Stomach (tissue), 19 donors: ENCODE measurements at places on chromosomes 3 and 15. TPM values are rescaled to one million over a fixed set of nuclear protein-coding genes. Genes with fewer than 3 reads are reported as not detected.

DNA sequence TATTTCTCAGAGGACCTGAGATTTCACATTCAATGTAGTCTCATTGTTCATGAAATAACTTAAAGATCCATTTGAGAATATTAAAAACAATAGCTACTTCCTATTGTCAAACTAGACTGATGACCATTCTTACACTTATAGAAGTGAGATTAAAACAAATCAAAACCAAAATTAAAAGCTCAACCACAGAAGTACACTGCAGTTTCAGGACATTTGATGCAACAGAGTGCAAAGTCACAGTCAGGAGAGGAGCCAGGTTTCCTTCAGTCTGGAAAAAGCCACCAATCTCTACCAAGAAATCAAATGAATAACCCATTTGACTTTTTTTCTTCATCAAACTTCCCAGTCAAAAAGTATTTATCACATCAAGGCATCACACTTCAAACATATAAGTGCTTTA lies 5.5 kb downstream of the CCPG1 start:
- no peak for DNase-seq

DNA sequence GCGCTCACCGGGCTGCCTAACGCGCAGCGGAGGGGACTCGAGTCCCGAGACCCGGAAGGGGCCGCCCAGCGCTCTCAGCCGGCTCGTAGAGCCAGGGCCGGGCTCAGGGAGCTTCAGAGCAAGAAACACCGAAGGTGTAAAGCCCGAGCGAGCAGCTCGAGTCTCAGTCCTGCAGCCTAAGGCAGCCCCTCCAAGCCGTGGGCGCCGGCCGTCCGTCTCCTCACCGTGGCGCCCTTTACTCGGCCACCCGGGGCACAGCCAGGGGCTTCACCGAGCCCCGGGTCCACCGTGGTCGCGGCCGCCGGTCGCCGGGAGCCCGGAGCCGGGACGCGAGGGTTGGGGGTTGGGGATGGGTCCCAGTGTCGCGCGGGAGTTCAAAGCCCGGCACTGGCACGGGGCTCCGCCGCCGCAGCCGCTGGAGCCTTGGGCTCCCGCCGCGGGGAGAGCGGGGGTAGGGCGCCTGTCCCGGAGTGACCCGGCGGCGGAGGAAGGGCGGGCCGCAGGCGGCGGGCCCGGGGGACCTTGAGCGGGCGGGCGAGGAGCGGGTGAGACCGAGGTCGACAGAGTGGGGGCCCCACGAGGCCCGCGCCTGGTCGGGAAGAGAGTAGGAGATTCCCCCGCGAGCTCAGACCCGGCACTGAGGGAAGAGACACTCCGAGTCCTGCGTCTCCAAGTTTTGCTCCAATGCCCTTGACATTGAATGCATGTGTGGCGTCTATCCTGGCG lies 26.9 kb upstream of the THRB start:
- DNase-seq: peak; percentile 65

GRCh38 chr3:122962149-122962548 lies 65.4 kb downstream of the SEMA5B start:
- DNase-seq: no peak

GRCh38 chr3:14253022-14253706 lies 74.5 kb downstream of the LSM3 start:
- no peak for DNase-seq

GRCh38 chr3:188037195-188037718 lies 116.7 kb upstream of the LPP start:
- DNase-seq: peak; percentile 77

- DNase-seq: no peak
Observed at GRCh38 chr3:110074095-110074494, 736.7 kb upstream of the DPPA4 start.

- no peak for DNase-seq
Observed at GRCh38 chr3:153313302-153313965, 151.4 kb downstream of the RAP2B start.

DNA sequence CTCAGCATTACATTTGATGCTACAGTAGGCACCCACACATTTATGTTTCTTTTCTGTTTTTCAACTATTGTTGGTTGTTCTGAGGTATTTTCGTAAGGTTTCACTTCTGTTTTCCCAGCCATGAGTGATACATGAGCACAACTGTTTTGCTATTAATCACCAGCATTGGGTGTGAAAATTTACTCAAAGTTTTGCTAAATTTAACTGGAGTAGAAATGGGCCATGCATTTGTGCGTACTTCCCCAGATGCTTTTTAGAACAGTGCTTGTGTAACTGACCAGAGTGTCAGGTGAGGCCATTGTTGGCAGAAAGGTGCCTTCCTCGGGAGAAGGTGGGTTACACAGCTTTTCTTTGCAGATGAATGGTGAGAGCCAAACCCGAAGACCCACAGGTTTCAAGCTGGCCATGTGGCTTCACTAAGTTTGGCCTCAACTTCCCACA lies 70.4 kb downstream of the ST6GAL1 start:
- no peak for DNase-seq

GRCh38 chr3:133494469-133494868 lies 79.0 kb upstream of the CDV3 start:
- DNase-seq: no peak

DNA sequence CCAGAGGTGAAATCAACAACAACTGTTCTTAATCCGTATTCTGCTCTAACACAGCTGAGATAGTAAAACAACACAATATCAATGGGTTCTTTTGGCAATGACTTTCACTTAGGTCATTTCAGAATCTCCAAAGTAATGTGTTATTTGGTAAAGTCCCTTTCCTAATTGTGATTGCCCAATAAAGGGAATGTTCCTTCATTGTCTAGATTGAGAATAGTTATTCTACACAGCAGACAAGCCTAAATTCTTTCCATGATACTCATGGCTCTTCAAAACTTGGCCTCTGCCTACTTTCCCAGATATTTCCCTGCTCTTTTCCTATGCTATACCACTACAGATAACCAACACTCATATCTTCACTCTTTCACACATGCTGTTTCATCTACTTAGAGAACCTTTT lies 219.8 kb downstream of the FMN1 start:
- no peak for DNase-seq

DNA sequence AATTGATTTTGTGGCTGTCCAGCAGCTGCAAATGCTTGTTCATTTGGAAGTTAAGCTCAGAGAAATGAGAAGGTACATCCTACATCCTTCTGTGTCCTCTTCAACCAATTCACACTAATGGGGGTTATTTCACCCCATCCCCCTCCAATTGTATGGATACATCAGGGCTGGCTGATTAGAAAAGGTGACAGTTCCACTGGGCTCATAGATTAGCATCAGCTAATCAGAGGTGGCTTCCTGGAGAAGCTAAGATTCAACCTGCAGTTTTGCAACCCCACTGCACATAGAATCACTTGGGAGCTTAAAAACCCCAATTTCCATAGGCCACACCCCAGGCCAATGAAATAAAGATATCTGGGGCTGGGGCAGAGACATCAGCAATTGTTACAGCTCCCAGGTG lies 217.7 kb upstream of the TLE3 start:
- no peak for DNase-seq

GRCh38 chr3:151426341-151426657 lies 34.6 kb downstream of the IGSF10 start:
- DNase-seq: no peak

The THUMPD3 gene
- total RNA-seq: 4.7 TPM

The DUOX1 gene
- 111 TPM for total RNA-seq

The ATP13A4 gene
- total RNA-seq: 20.9 TPM
